ENCODE measurements at places on chromosomes 5 and 9.

DNA sequence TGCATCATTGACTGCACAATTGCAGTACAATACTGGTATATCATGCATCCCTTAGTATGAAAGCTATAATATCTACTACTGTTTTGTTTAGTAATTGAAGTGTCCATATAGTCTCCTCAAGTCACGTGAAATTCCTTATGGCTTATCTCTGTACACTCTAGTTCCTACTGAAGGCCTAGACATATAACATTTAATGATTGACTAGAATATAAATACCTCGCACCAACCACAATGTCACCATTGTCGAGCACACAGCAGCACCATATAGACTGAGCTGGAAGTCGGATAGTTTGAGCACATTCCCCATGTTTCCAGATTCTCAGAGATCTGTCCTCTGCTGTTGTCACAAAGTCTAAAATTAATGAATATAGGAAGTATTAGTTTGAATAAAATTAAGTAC lies 21.4 kb downstream of the PLAA start:
- no peak for DNase-seq

GRCh38 chr9:135772056-135772646 lies 70.2 kb downstream of the KCNT1 start:
- DNase-seq: no peak

- DNase-seq: no peak
Measured at GRCh38 chr5:142667831-142668230, 18.1 kb downstream of the FGF1 start.

DNA sequence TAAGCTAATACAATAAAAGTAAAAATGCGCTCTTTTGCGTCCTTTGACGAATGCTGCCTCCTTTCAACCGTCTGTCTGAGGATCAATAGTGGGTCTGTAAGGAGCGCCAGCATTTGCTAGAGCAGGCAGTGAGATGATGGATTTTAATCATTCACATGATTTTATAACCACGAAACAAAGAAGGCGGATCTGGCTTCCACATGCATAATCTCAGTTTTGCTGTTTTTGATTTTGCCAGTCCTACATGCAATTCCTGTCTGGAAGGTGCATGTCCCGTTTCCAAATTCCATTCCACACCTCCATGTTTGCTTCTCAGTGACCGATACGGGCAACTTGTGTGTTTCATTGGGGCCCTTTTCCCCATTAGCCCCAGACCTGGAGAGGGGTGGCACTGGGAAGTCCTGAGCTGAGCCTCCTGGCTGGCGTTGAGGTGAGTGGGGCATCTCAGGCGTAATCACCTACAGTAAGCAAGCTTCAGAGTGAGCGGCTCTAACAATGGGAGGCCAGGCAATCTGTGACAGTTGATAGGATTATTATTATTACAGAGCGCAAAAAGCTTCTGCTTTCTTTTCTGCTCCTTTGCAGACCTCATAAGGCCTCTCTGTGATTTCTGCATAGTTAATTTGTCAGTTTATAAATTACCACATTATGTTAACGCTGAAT lies 405.4 kb downstream of the ZSWIM6 start:
- no peak for DNase-seq

GRCh38 chr5:14035859-14036503 lies 91.5 kb upstream of the DNAH5 start:
- no peak for DNase-seq

DNA sequence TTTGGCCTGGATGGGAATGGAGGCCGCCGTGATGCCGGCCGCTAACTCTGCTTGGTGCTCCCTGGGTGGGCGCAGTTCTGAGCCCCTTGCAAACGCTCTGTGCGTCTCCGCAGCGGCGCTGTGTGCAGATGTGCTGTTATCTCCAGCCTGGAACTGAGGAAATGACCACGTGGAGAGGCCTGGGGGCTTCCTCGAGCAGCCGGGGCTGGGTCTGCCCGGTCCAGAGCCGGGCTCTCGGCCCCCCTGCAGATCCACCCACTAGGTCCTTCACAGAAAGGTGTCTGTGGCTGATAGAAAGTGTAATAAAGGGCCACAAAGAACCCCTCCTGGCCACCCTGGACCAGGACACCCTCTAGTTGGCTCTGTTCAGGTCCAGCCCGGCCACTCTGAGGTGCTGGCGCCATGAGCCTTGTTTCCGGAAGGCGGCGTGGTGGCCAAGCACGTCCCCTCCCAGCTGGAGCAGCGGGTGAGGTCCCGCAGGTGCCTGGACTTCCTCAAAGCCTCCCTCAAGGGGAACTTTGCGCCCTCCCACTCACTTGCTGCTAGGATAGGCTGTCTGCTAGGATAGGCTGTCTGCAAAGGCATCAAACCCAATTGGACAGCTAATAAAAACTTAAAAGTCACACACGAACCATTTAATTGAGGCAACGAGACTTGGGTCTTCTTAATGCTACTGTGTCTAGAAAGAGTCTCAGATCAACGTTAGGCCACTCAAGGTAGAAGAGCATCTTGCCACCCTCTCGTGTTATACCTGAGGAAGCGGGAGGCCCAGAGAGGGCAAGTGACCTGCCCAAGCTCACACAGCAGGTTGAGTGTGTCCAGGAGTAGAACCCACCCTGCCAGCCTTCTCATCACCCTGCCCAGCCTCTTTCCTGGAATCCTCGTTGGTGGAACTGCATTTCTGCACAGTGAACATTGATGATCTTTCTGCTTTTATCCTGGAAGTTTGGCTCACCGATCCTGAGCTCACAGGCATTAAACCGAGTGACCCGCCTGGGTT lies 109.3 kb upstream of the FCN2 start:
- DNase-seq: no peak

DNA sequence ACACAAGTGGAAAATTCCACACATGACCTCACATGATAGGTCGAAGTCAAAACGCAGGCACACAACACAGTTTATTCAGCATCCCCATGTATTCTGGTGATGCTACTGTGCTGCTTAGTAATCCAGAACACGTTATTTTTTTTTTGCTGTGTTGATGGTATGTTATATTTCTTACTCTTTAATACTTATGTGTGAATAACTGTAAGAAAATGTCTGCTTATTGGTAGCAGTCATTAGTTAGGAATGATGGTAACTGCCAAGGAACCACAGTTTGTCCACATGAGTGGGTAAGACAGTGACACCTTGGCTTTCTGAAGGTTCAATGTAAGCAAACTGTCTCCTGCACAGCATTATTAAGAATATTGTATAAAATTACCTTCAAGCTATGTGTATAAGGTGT lies 107.7 kb upstream of the DAPK1 start:
- no peak for DNase-seq

DNA sequence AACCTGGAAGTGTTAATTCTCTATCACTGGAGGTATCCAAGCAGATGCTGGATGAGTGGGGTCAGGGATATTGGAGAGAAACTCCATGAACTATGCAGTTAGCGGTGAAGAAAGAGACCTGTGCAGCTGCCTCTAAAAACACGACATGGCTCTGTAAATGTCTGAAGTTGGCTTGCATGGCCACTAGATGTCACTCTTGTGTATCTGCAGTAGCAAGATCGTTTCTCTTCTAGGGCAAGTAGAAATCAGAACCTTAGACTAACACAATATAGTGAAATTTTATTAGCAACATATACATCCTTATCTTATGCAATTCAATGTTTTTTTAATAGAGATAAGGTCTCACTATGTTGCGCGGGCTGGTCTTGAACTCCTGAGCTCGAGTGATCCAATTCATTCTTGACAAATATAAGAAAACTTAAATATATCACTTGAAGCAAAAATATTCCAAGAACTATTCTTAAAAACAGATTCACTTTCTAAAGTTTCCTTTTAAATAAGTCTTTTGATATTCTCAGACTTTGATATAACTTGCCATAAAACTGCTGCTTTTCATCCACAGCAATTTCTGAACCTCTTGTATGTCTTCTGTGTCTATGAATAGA lies 2.9 kb downstream of the OR2S2 start:
- DNase-seq: no peak

DNA sequence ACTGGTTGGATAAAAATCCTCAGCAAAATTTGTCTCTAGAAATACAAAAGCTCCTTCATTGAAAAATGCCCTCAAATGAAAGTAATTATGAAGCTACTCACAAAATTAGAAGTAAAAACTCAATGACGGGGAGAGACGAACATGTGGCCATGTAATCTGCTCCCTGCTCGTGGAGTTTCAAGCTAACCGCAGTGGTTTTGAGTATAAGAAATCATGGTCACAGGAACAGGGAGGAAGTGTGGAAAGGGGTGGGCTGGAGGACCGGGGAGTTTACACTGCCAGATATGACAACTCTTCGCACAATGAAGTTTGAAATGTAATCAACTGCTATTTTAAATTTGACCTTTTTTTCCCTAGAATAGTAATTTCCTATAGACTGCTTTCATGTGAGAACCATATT lies 765.4 kb upstream of the DMAC1 start:
- no peak for DNase-seq

GRCh38 chr5:95729115-95730010 lies 1.8 kb upstream of the RHOBTB3 start:
- DNase-seq: no peak

GRCh38 chr5:53080271-53080670 lies 29.3 kb downstream of the MOCS2 start:
- no peak for DNase-seq

GRCh38 chr5:128528637-128529255 lies 9.3 kb downstream of the FBN2 start:
- no peak for DNase-seq

DNA sequence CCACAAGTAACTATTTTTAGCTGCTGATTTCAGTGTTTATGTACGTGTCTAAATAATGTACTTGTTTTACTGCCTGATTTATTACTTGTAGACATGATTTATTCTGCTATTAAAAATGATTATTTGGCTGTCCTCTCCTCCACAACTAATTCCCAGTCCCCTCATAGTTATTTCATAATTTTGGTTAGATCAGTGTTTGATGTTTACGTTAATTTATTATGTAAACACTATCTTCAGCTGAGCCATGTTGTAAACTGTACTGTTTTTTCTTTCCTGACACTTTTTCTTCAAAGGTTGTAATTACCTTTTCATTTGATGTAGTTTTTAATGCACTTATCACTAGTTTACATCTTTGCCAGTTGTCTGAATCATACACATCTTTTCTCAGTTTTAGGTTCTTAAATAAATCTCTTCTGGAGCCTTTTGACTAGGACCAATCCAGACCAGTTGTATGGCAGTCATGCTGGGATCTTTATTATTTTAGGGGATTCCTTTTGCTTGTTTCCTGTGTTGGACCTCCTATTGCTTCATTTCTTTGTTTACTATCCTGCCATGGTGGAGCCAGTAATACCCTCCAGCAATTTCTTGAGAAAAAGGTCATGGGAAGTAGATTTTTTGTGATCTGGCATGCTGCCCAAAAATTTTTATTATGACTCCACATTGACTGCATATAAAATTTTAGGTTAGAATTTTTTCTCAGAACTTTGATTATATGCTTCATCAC lies 16.1 kb downstream of the AP3S1 start:
- DNase-seq: no peak

DNA sequence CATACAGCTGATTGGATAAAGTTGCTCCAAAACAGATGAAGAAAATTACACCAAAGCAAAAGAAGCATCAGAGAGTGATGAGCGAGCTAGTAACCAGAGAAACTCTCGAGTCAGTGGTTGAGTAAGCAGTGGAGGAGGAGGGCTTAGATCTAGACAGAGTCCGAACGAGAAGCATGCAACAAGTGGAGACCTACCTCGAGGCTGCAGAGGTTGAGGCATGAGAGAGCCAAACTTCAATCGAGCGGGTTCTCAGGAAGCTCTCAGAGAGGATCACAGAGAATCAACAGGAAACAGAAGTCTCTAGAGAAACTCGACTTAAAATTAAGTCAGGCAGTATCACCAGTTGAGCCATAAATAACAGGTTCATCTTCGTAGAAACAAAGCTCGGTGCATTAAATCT lies 6.1 kb downstream of the RUSC2 start:
- DNase-seq: no peak

- no peak for DNase-seq
Measured at GRCh38 chr5:55913466-55914413, 62.6 kb downstream of the IL31RA start.

DNA sequence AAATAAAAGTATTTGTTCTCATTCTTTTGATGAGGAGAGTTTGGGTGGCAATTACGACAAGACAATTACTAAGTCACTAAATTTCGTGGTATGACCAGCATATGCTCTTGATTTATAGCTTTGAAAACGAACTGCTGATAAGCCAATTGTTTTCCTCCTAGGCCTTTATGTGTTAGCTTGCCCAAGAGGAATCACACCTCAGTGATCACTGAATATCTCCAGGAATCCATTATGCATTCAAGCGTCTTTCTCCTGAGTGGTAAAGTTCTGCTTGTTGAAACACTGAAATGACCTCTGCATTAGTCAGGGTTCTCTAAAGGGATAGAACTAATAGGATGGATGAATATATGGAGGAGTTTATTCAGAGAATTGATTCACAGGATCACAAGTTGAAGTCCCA lies 677.7 kb upstream of the MEF2C start:
- no peak for DNase-seq

DNA sequence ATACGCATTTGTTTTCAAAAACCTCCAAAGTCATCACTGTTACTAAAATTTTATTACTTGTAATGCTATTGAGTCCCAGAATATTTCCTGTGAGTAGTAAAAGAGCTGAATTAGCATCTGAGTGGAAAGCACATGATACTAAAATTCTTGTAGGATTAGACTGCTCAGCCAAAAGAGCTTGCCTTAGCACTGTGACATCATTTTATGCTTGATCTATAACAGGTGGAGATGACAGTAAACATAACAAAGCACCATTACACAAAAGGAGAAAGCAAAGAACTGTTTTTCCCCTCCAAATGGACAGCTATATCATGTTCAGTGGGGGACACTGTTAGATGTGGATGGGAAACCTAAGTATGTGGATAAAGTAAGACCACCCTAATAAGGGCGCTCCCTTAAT lies 5.8 kb upstream of the JAK2 start:
- no peak for DNase-seq

- no peak for DNase-seq
Measured at GRCh38 chr9:19127871-19128500, 694 bp upstream of the PLIN2 start.

- no peak for DNase-seq
Measured at GRCh38 chr9:123174887-123175518, 93.4 kb downstream of the STRBP start.

DNA sequence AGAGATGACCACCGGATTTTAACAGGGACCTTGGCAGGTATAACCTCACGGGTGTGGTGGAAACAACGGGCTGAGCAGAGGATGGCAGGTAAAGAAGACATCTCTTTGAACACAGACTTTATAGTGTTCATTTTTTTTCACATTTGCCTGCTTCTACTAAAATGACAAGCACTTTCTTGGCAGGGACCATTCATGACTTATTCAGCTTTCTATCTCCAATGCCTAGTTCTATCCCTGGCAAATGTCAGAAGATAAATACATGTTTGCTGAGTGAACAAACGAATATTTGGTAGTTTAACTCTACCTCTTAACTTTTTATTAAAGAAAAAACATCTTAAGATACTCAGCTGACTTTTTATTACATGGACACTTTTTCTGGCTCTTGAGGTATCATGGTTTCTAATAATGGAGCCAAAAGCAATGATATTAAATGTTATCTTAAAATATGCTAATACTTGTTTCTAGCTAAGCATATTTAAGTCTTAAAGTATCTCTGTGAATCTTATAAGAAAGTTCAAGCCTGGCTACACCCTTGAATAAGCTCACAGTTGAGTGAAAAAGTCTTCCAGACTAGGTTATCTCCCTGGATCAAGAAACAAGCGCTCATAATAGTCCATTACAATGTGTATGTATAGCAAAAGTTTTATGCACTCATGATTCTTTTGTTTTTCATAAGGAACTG lies 8.5 kb downstream of the ELL2 start:
- no peak for DNase-seq

GRCh38 chr9:104553261-104553660 lies 15.7 kb upstream of the OR13C8 start:
- no peak for DNase-seq

Measured in stimulated activated CD4-positive, alpha-beta T cell treated with anti-CD3 and anti-CD28 coated beads, Interleukin-12 subunit alpha, Interleukin-12 subunit beta, amount 100 ng/mL, for 24 hours (primary cell).